ENCODE measurements at places on chromosomes 6 and 20.
A peak's percentile ranks its signal among the peaks of the same experiment; 100 is the strongest.

- DNase-seq, result peak; percentile 62
Observed at GRCh38 chr6:160534050-160534696, 129.9 kb downstream of the LPA start.

- DNase-seq, result no peak
Observed at GRCh38 chr20:40844332-40844731, 155.3 kb upstream of the MAFB start.

DNA sequence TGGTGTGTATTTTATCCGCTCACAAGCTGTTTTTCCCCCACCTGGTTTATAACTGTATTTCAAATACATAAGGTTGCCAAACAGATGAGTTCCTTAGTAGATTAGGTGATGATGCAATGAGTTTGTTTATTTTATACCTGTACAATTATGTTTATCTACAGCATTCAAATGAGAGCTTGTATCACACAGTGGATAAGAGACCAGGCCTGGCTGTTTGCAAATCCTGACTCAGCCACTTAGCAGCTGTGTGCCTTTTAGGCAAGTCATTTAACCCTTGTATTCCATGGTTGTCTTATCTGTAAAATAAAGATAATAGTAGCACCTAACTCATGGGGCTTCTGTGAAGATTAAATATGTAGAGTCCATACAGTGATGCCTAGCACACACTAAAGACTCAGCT lies 143.7 kb downstream of the MOXD1 start:
- no peak for DNase-seq

- no peak for DNase-seq
Observed at GRCh38 chr6:167015302-167015701, 16.1 kb downstream of the CEP43 start.

DNA sequence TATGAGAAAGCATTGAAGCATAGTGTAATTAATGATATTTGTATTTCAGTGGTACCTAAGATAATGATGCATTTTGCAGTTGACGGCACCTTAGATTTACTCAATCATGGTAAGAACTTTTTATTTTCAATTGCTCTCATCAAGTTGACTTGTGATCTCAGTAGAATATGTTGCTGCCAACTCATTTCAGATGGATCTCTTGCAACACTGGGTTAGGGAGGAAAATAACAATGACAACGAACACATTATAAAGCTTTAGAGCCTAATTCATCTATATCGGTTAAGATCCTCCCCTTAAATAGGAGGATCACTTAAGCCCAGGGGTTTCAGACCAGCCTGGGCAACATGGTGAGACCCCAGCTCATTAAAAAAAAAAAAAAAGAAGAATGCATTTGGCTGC lies 18.0 kb upstream of the TBC1D22B start:
- no peak for DNase-seq

All from activated CD4-positive, CD25-positive, alpha-beta regulatory T cell (primary cell).